ENCODE measurements at places on chromosomes 6 and 20.

- DNase-seq = peak; percentile 18
Measured at GRCh38 chr6:14717307-14717706, 528.6 kb upstream of the JARID2 start.

GRCh38 chr6:36607683-36608386 is 13.7 kb downstream of the SRSF3 start:
- no peak for DNase-seq

DNA sequence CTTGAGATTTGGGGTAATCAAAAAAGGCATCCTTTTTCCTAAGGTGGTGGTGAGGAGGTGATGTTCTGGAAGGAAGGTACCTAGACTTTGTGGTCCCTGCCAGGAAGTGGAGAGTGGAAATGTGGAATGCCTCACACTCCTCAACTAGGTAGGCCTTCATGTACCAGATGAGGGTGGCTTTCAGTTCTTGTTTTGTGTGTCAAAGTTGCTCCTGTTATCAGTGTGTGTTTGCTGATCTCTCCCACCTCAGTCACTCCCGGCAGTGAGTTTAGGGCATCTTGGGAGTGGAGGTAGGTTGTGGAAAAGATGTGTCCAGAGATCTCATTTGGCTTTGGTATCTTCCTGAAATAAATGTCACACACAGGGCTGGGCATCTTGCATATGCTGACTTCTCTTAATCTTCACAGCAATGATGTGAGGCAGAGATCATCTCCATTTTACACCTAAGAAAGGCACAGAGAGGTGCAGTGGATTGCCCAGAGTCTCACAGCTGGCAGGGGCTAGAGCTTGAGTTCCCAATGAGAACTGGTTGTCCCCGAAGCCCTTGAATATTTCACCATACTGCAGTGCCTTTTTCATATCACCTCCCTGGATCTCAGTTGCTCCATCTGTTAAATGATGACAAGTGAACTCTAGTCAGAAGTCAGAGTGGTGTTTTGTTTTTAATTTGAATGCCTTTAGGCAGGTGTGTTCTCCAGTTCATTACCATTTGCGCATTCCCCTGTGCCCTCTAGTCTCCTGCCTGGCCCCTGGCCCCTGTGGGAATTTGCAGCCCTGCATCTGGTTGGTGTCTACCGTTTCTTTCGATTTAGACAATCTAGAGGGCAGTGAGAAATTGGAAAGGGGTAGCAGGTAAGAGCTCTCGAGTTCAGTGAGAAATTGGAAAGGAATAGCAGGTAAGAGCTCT is 2.9 kb downstream of the PKIG start:
- no peak for DNase-seq

DNA sequence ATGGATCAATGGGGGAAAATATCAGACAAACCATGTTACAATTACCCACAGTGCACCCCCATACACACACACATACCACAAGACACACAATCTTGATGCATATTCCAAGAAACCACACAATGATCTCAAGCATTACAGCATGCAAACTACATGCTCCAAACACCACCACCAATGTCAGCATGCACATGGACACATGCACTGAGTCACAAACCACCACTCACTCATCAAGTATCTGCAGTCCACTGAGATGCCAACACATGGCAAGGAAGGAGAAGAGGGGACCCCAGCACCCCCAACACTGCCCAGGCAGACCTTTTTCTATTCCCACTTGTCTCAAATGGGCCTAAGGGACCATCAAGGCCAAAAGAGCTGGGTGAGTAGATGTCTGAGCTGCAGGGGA is 91.6 kb downstream of the PREX1 start:
- DNase-seq = no peak

DNA sequence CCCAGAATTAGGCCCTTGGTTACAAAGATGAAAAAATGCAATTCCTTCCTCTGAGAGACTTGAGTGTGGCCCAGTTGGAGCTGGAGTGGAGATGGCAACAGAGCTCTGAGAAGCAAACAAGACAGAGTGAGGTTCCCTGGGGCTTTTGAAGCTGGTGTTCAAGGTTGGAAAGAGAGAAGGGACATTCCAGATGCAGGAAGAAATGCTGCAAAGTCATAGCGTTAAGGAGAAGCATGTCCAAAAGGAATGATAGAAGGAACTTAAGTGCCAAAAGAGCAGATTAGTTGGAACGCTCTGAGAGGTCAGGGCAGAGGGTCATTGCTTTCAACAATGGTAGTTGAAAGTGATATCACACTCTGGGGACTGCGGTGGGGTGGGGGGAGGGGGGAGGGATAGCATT is 251.8 kb downstream of the TBC1D7 start:
- DNase-seq = no peak

- DNase-seq = no peak
Measured at GRCh38 chr6:52544602-52545405, 32.1 kb downstream of the TRAM2 start.

DNA sequence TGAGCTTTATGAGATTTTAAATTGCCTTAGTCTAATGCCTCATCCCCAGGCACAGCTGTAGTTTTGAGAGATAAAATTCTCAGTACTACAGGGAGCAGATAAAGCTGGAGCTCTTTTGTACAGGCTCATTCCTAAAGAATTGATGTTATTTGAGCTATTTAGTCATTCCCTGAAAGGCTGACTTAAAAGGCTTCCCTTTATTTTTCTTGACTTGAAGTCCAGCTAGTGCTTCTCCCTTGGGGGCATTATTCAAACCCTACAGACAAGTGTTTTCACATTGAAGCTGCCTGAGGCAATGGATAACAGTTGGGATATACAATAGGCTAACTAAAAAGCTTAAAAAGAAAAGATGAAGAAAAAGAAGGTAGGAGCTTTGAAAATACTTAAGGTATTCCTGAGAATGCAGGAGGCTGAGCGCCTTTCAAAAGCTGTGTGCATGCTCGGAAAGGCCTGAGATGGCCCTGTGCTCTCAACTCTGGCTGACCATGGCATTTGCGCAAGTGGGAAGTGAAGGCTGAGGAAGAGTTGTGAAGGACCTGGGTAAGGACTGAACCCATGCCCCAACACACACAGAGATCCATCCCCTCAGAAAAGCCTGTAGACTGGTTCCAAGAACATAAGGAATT is 315.1 kb downstream of the SMOC2 start:
- DNase-seq = no peak

DNA sequence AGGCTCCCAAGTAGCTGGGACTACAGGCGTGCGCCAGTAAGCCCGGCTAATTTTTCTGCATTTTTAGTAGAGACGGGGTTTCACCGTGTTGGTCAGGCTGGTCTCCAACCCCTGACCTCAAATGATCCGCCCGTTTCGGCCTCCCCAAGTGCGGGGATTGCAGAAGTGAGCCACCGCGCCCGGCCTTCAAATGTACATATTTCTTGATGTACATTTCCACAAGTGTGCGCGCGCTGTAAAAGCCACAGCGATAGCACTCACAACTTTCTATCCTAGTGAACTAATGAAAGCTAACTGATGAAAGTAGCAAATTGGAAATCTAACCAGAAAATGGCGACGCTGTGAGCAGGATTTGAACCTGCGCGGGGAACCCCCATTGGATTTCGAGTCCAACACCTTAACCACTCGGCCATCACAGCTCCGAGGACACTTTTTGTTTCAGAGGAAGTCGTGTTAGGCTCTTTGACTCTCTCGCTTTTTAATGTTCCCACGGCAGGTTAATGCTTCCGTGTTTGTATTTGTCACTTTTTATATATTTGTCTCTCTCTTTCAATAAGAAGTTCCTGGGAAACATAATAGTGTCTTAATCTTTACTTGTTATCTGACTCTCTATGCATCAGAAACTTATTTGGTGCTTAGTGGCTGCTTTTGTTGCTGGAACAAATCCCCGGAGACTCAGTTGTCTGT is 199.4 kb upstream of the ZNF184 start:
- no peak for DNase-seq

DNA sequence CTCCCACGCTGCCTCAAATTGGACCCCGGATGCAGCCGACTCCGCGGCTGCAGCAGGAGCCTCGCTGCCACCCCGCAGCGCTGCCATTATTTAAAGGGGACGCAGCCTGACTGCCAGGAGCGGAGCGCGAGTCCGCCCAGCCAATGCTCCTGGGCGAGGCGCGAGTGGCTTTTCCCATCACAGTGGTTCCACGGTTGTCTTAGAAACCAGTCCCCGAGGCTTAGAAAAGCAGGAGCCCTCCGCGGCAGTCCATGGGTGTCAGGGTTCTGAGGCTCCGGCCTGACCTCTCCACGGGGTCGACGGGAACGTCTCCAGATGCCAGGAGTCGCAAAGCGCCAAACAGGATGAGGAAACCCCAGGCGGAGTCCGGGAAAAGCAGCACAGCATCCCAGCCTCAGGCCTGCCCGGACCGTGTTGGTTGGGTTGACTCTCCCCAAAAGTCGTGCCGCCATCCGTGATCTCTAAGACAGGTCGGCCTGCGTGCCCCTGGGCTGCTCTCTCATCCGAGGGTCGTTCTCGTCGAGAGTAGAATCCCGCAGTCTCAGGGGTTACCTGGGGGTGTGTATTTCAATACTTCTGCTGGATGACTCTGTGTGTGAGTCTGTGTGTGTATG is 975.8 kb upstream of the DEFB115 start:
- DNase-seq = no peak

Data from stimulated activated CD8-positive, alpha-beta memory T cell treated with anti-CD3 and anti-CD28 coated beads, Interleukin-2, amount 100 ng/mL, for 1 hour (primary cell).